ENCODE measurements at places on chromosomes 11 and 22.

DNA sequence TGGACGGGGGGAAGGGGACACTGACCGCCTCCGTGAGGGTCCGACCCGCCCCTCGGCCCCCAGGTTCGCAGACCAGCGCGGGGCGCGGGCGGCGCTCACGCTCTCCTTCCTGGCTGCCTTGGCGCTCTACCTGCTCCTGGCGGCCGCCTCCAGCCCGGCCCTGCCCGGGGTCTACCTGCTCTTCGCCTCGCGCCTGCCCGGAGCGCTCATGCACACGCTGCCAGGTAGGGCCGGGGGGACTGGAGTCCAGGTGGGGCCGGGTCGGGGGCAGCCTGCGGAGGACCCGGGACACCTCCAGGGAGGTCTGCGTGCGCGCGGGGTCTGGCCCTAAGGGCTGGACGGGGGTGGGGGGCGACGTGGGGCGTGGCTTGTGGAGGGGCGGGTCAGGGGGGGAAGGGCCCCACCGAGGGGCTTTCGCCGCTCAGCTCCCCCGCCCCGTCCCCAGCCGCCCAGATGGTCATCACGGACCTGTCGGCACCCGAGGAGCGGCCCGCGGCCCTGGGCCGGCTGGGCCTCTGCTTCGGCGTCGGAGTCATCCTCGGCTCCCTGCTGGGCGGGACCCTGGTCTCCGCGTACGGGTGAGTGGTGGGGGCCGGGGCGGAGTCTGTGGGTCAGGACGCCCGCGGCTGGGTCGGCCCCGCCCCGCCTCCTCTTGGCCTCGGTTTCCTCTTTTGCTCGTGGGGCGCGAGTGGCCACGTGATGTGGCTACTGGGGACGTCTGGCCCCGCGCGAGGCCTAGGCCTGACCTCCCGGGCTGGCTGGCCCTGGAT is 19.9 kb downstream of the PHLDA2 start:
- DNase-seq: no peak

GRCh38 chr11:128235426-128235825 is 351.9 kb downstream of the ETS1 start:
- peak; percentile 9 for DNase-seq

DNA sequence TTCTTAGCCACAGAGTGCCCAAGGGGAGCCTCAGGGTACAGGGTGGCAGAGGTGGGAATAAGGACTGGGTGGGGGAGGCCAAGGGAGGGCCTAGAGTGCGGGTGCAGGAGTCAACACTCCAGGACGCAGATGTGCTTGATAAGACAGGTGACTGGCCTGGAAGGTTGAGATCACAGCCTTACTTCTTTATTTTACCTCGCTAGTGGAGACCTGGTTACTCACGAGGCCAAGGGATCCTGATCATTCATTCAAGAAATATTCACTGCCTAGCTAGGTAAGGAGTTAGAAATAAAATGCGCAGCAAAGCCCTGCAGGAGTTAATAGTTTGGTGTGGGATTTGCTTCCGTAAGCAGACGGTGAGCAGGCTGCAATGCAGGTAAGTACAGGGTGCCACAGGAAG is 13.2 kb upstream of the PEX26 start:
- DNase-seq: no peak

DNA sequence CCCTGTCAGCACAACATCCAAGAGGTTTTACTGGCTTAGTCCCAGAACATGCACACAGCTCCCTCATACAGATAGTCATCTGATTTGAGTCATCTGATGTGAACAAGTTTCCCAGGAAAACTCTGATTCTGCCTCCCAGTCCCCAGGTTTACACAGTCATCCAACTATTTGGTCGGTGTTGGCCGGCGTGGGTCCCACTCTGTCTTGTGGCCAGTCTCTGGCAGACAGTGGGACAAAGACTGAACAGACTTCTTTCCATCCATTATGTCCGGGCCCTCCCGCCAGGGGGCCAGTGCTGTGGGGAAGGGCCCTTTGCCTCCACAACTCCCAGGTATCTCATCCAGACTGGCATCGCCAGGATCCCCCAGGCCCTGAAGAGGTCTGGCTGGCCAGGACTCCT is 60.0 kb downstream of the BTG4 start:
- DNase-seq: no peak

GRCh38 chr22:43047605-43048004 is 32.7 kb upstream of the PACSIN2 start:
- no peak for DNase-seq

GRCh38 chr11:62433141-62433903 is 14.5 kb downstream of the SCGB1A1 start:
- no peak for DNase-seq

DNA sequence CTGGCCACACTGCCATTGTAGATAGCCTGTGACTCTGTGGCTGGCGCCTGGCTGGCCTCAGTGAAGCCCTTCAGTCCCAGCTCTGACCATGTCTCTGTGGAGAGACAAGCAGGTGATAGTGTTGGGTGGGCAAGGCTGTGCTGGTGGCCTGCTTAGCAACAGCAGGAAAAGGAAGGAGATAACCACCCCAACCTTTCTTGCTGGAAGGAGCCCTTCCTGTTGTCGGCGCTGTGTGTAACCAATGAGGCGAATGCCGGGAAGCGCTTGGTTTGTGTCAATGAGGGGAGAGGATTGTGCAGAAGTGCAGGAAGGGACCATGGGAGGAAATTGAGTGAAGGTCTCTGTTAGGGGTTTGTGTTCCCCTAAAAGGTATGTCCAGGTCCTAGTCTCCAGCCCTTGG is 27.3 kb downstream of the PARVB start:
- DNase-seq: no peak

- no peak for DNase-seq
These were observed 21.2 kb downstream of the MUC5AC start for GRCh38 chr11:1178906-1179305.

DNA sequence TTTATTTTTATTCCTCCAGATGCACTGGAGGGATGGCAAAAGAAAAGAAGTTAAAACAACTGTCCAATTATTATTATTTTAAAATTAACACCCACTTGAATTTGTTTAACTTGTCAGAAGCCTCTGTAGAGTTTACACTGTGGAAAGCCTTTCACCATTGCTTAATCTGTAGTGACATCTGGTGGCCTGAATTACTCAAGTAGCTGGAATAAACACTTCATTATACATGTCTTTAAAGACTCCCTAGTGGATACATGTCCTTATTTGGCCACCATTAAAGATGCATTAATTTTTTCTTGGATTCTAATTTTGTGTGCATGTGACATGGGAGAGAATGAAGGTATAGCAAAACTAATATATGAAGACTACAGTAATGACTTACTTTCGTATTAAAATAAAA is 1496.5 kb downstream of the FAM181B start:
- peak; percentile 25 for DNase-seq

DNA sequence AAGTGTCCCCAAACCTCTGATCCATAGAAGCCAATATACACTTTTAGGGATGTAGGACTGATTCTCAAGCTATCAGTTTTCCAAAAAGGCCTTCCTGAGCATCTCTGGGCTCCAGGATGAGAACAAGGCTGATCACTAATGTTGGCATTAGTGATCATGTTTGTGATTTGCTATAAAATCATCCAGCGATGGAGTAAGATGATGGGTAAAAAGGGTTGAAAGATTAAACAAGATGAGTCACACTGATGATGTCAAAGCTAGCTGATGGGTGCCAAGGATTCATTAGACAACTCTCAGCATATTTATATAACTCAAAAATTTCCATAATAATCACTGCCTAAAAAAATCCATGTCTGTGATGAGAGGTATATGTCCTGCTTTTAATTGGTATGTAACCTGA is 42.8 kb downstream of the ZNF280B start:
- DNase-seq: no peak

DNA sequence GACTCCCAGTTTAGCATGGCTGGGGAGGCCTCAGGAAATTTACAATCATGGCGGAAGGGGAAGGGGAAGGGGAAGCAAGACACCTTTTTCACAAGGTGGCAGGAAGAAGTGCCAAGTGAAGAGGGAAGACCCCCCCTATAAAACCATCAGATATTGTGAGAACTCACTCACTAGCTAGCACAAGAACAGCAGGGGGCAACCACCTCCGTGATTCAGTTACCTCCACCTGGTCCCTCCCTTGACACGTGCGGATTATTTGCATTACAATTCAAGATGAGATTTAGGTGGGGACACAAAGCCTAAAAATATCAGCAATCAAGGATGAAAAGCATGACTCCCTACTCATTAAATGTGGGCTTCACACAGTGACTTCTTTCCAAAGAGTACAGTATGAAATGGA is 155.0 kb upstream of the CCDC90B start:
- DNase-seq: no peak

- no peak for DNase-seq
These were observed 45.3 kb downstream of the PC start for GRCh38 chr11:66912911-66913310.

- DNase-seq: peak; percentile 50
These were observed 44.2 kb upstream of the TTLL12 start for GRCh38 chr22:43230971-43231723.

DNA sequence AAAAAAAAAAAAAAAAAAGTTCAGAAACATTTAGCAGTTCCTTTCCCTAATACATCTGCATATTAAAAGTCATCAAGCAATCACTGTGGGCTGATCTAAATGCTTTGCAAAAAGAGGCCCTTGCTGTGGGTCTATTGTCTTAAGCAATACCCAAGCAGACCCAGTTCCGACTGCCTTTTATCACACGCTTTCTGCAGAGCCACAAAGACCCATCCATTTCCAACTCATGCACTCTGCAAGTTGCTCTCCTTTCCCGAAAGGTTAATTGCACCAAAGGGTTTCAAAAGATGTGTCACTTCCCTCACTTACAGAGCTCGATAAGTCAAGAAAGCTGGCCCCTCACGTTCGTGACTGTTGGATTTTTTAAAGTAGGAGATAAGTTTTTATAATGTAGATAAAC is 138.9 kb downstream of the MPPED1 start:
- no peak for DNase-seq

DNA sequence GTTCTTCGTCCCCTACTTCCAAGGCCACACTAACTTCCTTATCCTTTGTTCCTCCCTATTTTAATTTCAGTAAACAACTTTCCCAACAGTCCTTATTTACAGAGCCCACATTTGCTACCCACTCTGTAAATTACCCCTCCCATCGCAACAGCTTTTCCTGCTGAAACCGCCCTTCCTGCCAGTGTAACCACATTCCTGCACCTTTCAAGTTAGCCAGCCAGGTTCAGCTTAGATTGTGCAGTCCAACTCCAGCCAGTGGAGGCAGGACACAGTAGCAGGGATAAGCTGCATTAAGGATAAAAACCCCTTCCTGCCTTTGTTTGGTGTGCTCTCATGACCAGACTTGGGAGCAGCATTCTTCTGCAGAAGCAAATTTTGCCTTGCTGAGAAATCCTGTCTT is 768.3 kb upstream of the ARHGAP42 start:
- no peak for DNase-seq

DNA sequence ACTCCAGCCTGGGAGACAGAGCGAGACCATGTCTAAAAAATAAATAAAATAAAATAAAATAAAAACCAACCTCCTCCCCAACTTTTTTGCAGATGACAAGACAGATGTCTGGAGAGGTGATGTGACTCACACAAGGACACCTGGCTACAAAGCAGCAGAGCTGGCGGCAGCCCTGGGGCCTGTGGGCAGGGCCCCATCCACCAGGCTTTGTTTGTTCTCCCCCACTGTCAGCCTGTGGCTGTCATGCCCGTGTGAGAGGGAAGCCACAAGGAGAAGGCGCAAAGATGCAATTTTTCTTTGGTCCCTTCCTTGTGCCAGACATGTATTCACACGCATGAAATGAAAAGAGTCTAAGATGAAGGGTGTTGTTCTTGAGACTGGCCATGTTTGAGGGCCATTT is 16.6 kb downstream of the CD59 start:
- no peak for DNase-seq

GRCh38 chr11:120326228-120326627 is 1.1 kb downstream of the TLCD5 start:
- no peak for DNase-seq

- DNase-seq: no peak
These were observed 100.3 kb downstream of the INSC start for GRCh38 chr11:15215005-15215404.

GRCh38 chr11:47270331-47271271 is 668 bp downstream of the MADD start:
- peak; percentile 23 for DNase-seq

DNA sequence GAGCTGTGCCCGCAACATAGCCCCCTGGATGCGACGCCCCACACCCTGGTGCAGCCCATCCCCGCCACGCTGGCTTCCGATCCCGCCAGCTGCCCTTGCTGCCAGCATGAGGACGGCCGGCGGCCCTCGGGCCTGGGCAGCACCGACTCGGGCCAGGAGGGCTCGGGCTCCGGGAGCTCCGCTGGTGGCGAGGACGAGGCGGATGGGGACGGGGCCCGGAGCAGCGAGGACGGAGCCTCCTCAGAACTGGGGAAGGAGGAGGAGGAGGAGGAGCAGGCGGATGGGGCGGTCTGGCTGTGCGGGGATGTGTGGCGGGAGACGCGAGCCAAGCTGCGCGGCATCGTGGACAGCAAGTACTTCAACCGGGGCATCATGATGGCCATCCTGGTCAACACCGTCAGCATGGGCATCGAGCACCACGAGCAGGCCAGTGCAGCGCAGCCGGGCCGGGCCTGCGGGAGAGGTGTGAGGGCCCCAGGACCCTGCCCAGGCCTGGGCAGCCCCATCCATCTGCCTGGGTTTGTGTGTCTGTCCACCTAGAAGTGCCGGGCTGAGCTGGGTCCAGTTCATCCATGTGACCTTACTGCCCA is 79.0 kb downstream of the CACNA1I start:
- DNase-seq: no peak

- no peak for DNase-seq
These were observed 74.2 kb downstream of the STIM1 start for GRCh38 chr11:3929649-3930048.

- no peak for DNase-seq
These were observed 25.9 kb upstream of the KCNJ11 start for GRCh38 chr11:17414317-17414737.

GRCh38 chr11:103803062-103803461 is 233.4 kb upstream of the DDI1 start:
- no peak for DNase-seq

- DNase-seq: peak; percentile 91
These were observed 1335.0 kb downstream of the BRD1 start for GRCh38 chr22:48492366-48493320.

GRCh38 chr11:71279916-71280645 is 27.7 kb upstream of the SHANK2 start:
- DNase-seq: no peak

DNA sequence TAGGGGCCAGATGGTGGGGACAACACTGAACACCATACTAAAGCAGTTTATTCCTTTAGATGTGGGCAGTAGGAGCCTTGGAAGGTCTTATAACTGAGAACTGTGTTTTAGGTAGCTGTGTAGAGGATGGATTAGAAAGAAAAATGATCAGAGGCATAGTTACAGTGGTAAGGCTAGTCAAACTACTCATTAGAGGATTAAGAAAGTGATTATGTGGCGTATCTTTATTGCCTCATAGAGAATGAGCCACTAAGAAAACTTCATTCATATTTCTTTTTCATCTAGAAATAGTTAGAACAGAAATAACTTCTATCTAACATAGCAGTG is 155.8 kb upstream of the RASSF10 start:
- DNase-seq: no peak

GRCh38 chr11:128323381-128323780 is 264.0 kb downstream of the ETS1 start:
- no peak for DNase-seq

DNA sequence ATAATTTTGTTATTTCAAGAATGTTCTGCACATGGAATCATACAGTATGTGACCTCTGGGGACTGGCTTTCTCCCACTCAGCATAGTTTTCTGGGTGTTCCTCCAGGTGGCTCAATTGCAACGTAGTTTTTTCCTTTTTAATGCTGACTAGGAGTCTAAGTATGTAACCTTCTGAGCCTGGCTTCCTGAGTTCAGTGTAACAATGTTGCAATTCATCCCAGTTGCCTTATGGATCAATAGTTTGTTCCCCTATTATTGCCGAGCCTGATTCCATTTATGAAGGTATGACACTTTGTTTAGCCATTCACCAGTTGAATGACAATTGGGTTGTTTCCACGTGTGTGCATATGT is 128.3 kb downstream of the CRYBB2 start:
- no peak for DNase-seq
